ENCODE measurements at places on chromosomes 5 and 9.

DNA sequence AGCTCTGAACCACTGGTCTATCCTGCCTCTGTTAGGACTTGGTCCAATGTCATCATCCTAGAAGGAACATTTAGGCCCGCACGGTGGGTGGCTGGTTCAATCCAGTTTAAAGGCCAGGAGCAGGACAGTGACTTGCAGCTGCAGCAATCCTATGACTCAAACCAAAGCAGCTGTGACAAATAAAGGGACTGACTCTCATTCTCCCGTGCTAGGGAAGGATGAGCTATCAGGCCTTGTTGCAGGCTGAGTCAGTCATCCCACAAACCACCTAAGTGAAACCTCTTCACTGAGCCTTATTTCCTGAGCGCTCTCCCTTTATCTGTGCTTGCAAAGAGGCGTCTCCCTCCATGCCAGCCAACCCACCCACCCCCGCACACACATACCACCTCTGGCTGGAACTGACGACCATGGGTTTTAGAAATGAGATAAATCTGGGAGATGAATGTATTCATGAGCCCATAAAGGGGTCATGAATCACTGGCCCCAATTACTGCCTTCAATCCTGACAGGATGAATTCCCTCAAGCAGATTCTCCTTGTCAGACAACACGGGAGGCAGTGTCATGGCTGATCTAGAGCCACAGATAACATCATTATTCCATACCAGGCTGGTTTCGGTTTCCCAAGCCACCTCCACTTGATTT lies 93.4 kb downstream of the KCNIP1 start:
- peak; percentile 11 for DNase-seq

- DNase-seq = no peak
Observed at GRCh38 chr5:54521856-54522479, 4.4 kb downstream of the SNX18 start.

DNA sequence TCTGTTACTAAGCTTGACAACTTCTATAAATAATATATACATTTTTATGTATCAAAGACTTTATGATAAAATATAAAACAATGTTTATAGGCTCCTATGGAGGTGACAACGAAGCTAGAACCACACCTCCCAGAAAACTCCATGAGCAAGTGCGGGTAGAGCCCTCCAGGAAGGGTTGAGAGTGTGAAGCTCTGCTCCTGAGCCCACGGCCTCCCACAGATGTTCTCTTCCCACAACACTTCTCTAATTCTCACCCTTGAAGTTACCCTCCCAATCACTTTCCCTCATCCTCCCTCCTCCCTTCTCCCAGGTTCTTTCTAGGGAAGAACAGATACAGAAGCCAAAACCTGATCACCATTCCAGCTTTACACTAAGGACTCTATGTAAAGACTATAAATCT lies 427.6 kb downstream of the SPOCK1 start:
- DNase-seq = no peak

DNA sequence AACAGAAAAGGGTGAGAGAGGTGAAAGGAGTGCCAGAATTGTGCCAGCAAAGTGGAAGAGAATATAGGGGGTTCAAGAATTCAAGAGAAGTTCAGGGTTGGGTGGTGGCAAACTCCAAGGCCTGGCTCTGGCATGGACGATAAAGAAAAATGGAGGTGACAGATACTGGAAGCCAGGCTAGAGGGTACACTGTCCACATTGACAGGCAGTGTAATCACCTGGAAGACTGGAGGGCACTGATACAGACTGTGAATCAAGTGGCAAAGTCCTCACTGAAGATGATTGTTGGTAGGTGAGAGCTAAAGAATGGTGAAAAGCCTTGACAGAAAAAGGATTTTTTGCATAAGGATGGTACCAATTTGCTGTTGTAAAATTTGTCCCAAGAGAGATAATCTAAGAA lies 7.1 kb downstream of the SAR1B start:
- no peak for DNase-seq

DNA sequence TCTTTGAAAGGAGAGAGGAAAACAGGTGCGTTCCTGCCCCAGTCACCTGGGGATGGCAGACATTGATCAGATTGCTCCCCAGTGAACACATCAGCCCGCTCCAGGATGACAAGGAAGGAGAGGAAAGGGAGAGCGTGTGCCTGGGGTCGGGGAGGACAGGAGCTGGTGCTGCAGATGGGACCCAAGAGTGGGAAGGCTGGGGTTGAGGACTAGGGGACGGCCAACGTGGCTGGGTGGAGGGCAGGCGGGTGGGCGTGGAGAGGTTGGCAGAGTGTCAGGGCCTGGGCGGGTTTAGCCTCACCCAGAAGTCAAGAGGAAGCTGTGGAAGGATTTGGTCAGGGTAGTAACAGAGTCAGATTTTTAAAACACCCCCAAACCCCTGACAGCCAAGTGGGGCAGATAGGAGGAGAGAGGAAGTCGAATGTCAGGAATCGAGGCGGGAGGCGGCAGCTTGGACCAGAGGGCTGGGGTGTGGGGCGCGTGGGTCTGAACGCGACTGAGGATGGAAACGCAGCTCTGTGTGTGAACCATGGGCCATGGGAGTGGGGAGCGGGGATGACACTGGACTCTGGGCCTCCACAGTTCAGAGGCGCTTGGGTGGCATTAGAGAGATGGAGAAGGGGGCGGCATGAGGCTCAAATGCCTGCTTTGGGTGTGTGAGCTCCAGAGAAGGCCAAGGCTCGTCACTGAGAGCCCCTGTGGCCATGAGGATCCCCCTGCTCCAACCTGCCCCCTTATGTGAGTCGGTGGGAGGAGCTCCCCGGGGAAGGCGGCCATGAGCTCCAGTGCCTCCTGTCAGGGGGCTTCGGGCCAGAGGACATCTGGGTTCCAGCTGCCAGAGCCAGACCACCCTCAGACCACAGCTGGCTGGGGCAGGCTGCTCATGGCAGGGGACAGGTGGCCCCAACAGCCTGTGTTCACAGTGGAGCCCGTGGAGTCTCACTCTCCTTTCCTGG lies 24.6 kb downstream of the LAMC3 start:
- no peak for DNase-seq

- no peak for DNase-seq
Observed at GRCh38 chr9:76379494-76379893, 14.7 kb downstream of the RFK start.

- no peak for DNase-seq
Observed at GRCh38 chr5:89279391-89280036, 396.5 kb upstream of the MEF2C start.

DNA sequence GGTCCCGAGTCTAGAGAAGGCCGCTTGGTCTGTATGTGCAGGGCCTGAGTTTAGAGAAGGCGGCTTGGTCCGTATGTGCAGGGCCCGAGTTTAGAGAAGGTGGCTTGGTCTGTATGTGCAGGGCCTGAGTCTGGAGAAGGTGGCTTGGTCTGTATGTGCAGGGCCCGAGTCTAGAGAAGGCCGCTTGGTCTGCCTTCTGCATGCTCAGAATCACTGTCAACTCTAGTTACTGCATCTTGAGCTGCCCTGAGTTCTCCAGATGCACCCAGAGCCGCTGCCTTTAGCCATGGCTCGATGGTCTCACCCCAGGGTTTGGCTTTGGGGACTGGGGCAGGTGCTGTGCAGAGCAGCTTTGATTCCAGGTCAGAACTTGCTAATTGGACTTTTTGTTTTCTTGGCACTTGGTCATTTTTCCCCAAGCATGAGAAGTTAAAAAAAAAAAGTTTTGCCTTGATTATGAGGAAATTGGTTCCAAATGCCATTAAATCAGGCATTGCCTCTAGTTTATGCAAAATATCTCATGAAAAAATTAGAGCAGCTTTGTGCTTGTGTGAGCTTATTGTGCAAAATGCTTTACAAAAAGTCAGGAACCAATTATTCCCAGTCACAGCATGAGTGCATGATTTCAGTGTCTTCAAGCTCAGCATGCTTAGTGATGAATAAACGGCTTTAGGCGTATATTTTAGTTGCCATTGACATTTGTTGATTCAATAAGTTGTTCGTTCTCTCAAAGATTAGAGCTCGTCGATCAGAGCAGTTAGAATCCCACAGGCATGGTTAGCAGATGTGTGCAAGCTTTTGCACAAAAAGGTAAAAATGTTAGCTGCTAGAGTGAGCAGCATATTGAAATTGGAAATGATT lies 25.4 kb upstream of the EXOC3 start:
- no peak for DNase-seq

Data from stimulated activated CD8-positive, alpha-beta memory T cell treated with anti-CD3 and anti-CD28 coated beads, Interleukin-7, amount 100 ng/mL, for 24 hours (primary cell).